Dermis microvascular lymphatic vessel endothelial cell (primary cell): ENCODE measurements at places on chromosomes 11 and 22.

DNA sequence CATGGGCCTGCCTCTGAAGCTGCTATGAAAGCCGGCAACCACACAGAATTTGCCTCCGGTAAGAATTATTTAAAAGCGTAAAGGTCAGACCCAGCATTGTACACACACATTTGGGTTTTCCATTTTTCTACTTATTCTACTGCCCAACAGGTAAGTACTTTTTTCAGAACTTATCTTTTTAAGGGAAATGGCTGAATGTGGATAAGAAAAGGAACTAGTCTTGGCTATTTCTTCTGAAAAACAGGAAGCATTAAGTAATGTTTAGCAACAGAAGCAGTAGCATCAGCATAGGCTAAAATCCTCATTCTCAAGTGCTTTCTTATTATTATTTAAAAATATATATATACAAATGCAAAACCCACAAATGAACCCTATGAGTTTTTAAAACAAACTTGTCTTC, 103.1 kb downstream of the MPPED2 start:
- DNase-seq = no peak

GRCh38 chr11:37762079-37762478, 1164.0 kb upstream of the RAG2 start:
- DNase-seq = no peak

DNA sequence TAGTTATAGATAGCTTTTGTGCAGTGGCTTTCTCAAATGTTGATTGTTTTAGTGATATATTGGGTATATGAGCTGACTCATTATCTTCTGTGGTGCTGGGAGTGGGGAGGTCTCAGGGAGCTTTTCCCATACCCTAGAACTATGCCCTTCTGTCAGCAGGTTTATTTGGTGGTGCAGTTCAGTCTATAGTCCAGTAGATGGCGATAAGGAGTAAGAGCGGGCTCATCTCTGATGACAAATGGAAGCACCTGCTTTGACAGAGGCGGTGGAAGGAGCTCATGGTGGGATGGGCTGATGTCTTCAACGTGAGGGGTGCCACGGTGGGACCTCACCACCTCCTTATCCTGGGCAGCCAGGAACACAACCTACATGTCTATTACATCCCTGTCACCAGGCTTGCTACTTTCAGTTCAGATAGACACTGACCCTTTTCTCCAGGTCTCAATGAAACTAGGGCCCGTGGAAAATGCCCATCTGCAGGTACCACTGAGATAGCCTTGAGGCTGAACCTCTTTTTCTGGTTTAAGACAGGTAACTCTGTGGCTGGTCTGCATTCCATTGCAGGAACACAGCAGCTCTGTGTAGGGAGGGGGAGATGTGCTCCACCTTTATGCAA, 13.0 kb upstream of the OR6A2 start:
- DNase-seq = peak; percentile 48

DNA sequence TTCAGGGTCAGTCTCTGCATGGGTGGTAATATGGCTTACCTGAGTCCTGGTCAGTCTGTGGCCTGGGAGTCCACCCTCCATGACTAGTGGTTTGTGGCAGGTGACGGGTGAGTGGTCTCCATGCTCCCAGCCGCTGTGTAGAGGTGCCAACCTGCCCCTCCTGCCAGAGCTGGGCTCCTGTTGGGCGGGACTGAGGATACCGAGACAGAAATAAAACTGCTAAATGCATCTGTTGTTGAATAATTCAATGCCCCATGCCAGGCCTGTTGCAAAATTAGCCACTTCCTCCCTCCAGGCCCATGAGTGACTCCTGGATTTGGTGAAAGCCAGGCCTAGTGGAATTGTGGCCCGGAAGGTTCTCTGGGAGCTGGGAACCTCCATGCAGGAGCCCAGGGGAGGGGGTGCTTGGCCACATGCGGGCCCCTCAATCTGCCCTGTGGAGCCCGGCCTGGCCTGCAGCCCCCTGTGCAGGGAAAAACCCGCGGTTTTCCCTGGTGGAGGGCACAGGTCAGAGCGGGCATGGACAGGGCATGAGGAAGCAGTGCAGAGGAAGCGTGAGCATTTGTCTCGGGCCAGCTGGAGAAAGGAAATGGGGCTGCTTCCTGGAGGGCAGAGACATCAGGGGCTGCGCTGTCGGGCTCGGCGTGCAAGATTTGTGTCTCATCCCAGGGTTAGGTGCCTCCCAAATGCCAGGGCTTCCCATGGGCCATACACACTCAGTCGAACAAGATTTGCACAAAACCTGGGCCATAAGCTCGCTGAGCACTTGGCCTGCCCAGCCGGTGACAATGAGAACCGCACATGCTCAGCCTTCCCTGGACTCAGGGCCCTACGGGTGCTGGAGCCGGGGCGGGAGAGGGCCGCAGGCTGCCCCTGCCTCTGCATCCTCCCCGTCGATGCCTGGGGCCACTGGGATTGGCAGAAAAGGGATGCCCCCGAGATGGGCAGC, 66.9 kb downstream of the KCNQ1 start:
- DNase-seq = no peak

GRCh38 chr11:107307991-107308390, 149.6 kb downstream of the CWF19L2 start:
- no peak for DNase-seq

DNA sequence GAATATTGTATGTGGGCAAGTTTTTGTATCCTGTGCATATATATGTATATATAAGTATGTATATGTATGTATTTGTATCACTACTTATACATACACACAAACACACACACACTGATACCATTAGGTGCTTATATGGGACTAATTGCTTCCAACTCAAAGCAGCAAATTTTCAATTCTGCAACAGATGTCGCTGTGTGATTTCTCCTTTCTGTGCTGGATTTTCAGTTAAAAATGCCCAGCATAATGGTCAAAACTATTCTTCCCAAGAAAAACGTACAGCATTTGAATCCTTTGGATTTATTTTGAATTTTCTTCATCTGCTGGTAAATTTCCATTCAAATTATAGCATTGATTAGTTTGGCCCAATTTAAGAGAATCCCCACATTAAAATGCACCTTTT, 4.3 kb downstream of the CADM1 start:
- DNase-seq = no peak

DNA sequence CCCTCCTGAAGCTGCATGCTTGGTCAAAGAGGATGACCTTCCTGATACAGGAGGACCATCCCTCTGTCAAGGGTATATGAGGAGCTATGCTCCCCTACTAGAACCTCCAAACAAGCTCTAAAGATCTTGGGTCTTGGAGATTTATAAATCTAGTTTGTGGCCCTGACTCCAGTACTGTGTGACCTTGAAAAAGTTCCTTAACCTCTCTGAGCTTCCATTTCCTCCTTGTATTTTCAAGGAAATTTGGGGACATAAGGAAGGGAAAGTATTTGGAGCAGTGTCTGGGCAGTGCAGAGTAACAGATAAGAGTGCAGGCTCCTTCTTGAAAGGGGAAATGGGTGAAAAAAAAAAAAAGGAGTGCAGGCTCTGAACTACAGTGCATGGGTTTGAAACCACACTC, 45.9 kb downstream of the CHRDL2 start:
- no peak for DNase-seq

DNA sequence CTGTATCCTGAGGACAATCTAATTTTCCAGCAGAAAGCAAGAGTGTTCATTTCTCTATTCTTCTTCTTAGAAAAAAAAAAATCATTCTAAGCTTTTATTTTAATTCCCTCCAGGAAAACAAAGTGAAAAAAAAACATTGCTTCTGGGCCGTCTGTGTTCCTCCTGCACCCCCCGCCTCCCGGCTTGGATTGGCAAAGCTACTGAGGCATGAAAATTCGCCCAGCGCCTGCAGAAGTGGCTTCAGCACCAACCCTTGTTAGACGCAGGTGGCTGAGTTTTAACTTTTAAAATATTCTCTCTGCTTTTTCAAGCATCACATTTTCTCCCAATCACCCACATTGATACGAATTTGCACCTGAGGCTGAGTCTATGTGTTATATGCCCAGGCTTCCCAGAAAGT, 401.6 kb downstream of the BRD1 start:
- DNase-seq = no peak

- peak; percentile 39 for DNase-seq
Observed at GRCh38 chr11:36455658-36456111, 54.4 kb downstream of the TRAF6 start.

GRCh38 chr11:18455686-18456372, at the start of gene LDHAL6A:
Gene LDHAL6A, plus strand, starts transcription at chr11:18455856. Its CDS starts 825 bp downstream, at chr11:18456681.
- DNase-seq = no peak

- DNase-seq = no peak
Observed at GRCh38 chr11:31493235-31493634, 16.2 kb downstream of the IMMP1L start.

- DNase-seq = no peak
Observed at GRCh38 chr11:134474070-134474860, 62.2 kb upstream of the B3GAT1 start.

DNA sequence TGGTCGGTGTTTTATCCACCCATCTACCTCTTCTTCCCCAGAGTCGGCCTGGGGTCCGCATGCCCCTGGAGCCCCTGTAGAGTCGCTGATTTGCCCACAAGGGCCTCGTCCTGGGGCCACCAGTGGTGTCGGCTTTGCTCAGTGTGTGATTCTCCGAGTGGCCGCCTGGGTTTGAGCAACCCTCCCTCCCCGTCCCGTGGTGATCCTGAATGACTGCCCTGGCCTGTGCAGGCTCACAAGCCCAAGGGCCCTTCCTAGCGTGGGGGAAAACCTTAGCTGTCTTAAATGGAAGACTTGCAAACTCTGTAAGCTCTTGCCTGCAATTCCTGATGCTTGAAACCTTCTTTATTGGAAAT, 128.3 kb downstream of the OSBP2 start:
- DNase-seq = no peak

- DNase-seq = no peak
Observed at GRCh38 chr11:11504071-11504470, 117.7 kb downstream of the GALNT18 start.

DNA sequence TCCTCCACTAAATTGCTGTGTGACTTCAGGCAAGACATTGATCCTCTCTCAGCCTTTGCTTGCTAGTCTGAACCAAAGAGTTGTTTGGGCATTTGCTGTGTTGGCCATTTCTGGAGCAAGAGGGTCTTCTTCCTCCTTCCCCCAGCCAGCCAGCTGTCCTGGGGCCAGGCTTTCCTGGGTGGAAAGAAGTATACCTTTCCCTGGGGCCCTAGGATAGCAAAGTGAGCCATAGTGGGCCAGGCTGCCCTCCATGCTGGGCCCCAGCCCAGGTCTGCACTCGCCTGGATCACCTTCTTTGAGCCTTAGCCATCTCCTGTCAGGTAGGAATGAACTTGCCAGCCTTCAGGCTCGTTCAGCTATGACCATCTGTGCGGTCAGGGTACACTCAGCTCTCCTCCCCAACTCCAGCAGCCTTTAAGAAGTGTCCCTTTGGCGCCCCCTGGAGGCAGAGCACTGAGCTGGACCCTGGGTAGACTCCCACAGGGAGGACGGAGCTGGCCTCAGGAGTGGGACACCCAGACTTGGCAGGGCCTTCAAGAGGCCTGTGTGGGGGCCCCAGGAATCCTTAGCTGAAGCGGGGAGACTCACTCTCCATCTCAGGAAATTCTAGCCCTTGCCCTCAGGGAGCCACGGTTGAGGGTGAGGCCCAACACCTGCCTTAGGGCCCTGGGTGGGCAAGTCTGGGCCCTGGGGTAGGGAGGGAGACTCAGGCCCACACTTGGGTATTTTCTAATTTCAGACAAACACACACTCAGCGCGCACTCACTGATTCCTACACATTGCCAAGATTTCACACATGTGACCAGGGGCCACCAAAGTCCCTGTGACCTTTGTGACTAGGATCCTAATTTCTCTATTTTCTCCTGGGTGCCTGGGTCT, 35.6 kb upstream of the TPBGL start:
- DNase-seq = peak; percentile 61

GRCh38 chr22:40030758-40031095, 36.0 kb downstream of the FAM83F start:
- no peak for DNase-seq

GRCh38 chr11:36352922-36353321, 56.8 kb downstream of the PRR5L start:
- no peak for DNase-seq
